Activated CD4-positive, CD25-positive, alpha-beta regulatory T cell treated with anti-CD3 and anti-CD28 coated beads, Interleukin-2, amount 50 U/mL, for 72 hours (primary cell): ENCODE measurements at places on chromosomes 1 and 21.

GRCh38 chr1:58067082-58067481 lies 479.4 kb downstream of the OMA1 start:
- no peak for DNase-seq

- DNase-seq = no peak
Measured at GRCh38 chr1:207049974-207050391, 1.0 kb downstream of the YOD1 start.

DNA sequence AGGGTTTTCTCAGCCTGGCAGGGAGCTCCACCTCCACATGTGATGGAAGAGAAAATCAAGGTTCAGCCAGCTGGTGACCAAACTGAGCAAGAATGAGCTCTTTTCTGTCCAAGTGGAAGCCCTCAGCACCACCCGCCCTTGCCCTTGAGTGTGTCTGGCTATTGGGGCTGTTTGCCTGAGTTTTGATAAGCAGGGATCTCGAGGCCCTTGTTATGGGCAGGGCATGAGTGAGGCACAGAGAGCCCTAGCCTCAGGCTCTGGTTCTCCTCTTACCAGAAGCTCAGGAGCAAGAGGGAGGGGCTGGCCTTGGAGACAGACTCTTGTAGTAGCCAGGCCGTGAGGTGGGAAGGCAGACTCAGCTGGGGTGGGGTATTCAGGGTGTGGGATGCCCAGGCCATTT lies 37.5 kb upstream of the ARF1 start:
- DNase-seq = no peak

DNA sequence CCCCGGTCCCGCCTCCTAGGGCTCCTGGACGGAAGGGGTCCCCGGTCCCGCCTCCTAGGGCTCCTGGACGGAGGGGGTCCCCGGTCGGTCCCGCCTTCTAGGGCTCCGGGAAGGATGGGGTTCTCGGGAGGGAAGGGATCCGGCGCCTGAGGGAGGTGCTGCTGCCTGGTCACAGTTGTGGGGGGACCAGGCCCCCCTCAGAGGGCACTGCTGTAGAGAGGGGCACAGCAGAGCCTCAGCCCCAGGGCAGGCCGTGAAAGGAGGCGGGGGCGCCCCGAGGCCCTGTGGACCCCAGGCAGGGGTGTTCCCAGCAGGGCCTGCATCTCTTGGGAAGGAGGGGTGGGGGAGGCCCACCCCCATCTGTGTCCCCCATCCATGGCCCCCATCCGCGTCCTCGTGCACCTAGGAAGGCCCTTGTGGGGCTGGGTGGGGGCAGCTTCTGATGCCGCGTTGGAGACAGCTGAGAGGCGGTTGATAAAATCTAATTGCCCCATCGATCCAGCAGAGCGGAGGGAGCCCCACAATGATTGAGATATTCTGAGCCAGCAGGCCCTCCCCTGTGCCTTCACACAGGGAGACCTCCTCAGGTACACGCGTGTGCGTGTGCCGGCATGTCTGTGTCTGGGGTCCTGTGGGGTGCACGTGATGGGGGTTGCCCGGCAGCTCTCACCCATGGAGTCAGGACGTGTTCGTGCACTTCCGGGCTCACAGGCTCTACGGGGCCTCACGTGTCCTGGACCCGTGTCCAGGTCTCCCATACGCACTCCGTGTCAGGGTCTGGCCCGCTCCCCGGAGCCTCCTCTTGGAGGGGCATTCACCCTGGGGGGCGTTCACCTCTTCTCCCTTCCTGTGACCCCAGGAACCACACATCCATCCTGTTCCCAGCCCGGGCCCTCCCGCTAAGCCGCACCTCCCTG lies 12.9 kb downstream of the SAMD11 start:
- no peak for DNase-seq

DNA sequence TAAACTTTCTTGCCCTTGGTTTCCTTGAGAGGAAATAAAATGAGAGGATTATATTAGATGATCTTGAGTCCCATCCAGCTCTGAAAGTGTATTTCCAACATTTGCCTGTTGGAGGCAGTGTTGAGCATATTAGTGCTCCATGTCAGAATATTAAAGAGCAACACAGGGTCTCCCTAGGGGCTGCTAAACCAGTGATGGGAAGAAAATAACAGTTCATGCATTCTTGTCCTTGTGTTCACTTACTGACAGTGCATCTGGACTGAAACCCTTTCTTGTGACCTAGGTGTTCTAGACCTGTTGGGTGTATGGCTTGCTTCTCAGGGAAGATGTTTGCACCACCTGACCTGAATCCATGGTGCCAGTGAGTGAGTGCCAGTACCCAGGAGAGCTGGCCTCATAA lies 124.7 kb upstream of the KIAA0040 start:
- no peak for DNase-seq

- no peak for DNase-seq
Measured at GRCh38 chr1:156418416-156419070, 49.5 kb downstream of the RHBG start.

DNA sequence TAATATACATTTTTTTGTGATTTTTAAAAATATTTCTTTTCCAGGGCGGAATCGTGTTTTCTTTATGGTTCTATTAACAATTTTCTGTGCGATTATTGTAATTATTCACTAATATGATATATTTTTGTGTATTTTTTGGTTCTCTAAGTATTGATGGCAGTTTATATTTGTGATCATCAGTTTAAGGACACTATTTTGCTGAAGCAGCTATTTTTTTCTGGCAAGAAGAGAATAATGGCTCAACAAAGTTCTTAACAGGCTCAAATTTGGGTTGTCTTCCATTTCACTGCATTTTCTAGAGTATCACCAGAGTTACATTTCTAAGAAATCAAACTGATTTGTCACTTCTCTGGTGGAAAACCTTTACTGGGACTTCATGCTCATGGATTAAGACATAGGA lies 178.4 kb downstream of the HS2ST1 start:
- no peak for DNase-seq

GRCh38 chr1:212127221-212127620 lies 91.7 kb downstream of the DTL start:
- DNase-seq = no peak

DNA sequence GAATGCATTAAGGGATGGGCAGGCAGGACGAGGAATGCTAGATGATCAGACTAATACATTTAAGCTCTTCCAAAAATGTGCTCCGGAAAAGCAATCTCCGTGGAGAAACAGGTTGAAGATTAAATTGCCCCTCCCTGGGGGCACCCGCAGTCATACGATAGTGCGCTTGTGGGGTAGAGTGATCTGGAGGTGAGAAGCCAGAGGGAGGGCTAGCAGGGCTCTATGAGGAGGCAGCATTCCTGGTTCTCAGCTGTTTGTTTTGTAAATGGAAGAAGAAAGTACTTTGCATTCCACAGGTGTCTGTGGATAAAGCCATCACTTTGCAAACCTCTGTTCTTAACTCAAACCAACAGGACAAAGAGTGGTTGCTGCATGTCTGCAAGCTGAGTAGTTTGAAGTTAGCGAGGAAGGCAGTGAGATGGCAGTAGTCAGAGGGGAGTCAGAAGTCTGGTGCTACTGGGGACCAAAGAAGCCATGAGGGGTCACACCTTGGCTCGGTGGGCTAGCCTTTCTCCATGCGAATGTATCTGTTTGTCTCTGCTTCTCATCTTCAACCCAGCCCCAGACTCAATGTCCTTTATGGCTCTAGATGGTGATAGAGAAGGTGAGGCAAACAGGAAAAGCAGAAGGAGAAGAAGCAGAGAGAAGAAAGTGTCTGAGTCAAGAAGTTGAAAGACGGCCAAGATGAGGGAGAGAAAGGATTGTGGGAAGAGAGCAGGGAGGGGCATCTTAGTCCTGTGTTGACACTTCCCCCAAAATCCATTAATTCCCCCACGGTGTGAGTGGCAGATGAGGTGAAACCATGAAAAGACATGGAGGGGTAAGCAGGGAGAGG lies 65.2 kb upstream of the GJA8 start:
- DNase-seq = no peak

DNA sequence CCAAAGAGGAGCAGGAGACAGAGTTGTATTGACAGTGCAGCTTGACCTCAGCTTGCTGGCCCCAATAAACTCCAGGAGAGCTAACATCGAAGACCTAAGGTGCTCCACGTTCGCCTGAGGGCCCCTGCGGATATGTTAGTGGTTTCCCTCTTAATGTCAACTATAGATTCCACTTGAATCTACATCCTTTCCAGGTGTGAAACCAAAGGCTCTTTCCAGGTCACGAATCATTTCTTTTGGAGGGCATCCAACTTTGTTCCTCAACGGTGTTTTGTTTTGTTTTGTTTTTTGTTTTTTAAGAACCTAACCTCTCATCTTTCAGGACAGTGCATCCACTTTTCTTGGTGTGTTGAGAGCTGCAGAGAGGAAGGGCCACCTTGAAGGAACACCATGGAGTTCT lies 267.6 kb upstream of the SGIP1 start:
- DNase-seq = no peak

DNA sequence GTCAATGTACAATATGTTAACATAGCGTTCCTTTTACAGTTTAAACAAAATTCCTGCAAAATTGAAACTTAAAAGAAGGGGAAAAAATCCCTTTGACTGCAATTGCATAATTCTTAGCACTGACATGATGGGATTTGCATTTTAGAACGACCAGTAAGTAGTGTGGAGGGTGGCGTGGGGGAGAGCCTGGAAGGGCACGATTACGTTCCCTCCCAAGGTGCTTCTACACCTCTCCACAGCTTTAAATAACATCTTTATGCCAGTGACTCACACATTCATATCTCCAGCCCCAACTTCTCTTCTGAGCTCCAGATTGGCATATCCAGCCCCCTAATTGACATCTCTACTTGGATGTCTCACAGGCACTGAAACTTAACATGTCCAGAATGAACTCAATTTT lies 64.3 kb downstream of the OLFML3 start:
- DNase-seq = no peak

DNA sequence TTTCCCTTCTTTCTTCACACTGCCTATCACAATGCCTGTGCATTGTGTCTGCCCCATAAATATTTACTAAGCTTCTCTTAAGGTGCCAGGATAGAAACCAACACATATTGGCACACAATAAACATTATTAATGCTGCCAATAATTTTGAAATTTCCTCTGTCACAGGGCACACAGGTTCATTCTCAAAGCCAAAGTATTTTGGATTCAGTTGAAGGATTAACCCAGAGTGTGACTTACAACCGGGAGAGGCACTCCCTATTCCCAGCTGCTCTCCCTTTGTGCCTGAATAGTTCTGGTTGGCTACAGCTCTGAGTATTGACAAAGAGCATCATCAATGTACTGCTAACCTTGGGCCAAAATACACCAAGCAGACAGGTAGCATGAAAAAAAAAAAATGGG lies 46.6 kb upstream of the ATP1A1 start:
- no peak for DNase-seq

DNA sequence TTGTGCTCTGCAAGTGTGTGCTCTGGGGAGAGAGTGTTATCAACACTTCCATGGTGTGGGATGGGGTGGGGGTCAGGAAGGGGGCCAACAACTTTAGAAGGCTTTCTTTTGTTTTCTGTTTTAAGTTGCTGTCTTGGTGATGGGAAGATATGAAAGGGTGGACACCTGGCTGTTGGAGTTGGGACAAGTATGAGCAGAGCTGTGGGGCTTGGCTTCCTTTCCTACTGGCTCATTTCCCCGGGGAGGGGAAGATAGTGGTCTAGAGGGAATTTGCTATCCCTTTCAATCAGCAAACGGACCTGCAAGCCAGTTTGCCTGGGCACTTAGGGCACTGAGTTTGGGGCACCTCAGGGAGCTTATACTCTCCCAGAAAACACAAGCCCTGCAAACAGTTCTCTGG lies 19.2 kb downstream of the IER5 start:
- DNase-seq = no peak

DNA sequence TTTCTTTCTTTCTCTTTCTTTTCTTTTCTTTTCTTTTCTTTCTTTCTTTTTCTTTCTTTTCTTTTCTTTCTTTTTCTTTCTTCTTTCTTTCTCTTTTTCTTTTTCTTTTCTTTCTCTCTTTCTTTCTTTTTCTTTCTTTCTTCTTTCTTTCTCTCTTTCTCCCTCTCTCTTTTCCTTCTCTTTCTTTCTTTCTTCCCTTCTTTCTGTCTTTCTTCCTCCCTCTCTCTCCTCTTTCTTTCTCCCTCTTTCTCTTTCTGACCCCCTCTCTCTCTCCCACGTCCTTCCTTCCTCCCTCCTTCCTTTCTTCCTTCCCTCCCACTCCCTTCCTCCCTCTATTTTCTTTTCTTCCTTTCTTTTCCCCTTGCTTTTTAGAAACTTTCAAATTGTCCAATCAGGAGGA lies 333.6 kb downstream of the PAPPA2 start:
- DNase-seq = no peak

DNA sequence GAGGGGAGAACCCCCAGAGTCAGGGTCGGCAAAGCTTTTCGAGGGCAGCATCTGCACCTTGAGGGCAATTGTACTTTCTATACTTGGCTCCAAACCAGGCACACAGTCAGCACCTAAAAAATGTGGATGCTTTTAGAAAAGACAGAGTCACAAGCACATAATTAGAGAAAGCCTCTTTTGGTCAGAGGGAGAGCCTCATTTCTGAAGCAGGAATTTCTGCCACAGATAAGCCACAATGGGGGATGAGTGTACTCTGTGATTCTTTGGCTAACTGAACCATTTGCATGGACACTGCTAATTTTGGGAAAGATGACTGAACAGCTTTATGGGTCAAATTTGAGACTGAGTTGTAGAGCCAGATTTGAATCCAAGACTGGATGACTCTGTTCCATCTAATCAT lies 635.7 kb downstream of the KIF26B start:
- no peak for DNase-seq

DNA sequence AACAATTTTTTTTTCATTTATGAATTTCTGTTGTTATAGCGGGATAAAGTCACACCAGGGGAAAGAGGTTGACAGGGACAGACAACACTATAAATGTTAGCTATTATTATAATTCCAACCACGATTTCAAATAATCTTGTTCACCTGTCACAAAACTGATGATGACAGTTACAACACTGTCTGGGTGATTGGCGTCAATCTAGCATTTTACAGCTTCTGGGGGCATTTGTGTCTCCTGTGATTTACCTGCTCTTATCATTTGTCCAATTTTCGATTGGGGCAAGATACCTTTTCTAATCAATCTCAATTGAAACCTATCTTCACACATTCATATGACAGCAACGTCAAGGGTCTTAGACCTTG lies 44.6 kb upstream of the LYST start:
- no peak for DNase-seq

- no peak for DNase-seq
Measured at GRCh38 chr1:2474104-2474844, 1.8 kb upstream of the PLCH2 start.

DNA sequence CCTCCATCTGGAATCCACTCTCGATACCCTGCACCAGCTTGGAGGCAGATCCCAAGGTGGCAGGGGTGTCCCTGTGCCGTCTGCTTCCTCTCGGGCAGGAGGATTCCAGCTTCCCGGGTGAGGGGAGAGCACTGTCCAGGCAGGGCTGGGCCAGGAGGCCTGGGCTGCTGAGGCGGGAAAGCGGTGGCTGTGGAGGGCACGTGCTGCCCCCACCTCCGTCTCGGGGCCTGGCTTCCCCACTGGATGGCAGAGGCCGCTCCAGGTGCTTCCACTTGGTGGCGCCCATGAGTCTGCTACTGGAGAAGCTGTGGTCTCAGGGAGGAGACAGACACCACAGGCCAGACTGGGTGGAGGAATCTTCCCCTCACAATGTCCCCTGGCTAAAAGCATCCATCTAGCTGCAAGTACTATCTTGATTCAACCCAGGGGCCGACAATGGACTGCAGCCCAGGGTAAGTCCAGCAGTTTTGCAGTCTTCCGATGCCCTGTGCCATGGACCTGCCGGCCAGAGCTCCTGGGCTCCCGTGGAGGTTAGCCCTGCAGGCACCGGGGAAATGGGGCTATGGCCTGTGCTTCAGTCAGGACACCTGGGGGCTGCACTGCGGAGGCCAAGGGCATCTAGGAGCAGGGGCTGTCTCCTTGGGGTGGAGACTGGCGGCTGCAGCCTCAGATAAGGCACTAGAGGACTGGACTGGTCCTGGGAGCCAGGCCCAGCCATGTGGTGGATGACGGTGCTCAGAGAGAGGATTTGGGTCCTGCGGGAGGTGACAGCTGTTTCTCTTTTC lies 41.3 kb upstream of the EIF4G3 start:
- peak; percentile 57 for DNase-seq
